ENCODE measurements at places on chromosomes 1 and 21.
A peak's percentile ranks its signal among the peaks of the same experiment; 100 is the strongest.

DNA sequence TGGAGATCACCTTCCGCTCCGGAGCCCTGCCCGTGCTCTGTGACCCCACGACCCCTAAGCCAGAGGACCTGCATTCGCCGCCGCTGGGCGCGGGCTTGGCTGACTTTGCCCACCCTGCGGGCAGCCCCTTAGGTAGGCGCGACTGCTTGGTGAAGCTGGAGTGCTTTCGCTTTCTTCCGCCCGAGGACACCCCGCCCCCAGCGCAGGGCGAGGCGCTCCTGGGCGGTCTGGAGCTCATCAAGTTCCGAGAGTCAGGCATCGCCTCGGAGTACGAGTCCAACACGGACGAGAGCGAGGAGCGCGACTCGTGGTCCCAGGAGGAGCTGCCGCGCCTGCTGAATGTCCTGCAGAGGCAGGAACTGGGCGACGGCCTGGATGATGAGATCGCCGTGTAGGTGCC lies 9.6 kb downstream of the SPATA46 start:
- no peak for DNase-seq

DNA sequence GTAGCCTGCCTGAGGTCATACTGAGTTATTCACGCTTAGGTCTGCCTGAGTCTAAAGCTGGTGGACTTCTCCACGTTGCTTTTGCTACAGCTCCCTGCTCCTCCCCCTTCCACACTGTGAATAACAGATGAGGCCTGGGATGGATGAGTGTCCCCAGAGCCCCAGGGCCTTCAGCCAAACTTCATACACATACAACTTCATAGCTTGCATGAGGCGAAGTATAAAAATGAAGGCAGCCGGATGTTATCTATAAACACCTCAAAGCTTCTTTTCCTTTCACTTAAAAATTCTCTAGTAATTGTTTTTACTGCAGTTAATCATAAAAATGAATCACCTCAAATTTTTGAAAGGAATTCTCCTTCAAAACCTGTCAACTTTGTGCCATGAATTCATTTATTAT lies 70.2 kb downstream of the DAB1 start:
- DNase-seq = no peak

DNA sequence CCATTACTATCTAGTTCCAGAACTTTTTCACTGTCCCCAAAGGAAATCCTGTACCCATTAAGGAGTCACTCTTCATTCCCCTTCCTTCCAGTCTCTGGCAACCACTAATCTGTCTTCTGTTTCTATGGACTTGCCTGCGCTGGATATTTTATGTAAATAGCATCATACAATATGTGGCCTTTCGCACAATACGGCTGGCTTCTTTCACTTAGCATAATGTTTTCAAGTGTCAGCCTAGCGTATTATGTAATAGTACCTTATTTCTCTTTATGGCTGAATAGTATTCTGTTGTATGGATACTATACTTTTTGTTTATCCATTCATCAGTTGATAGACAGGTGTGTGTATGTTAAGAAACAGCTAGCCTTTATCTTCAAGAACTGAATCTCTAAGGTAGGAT lies 14.3 kb downstream of the ATF3 start:
- DNase-seq = peak; percentile 44

DNA sequence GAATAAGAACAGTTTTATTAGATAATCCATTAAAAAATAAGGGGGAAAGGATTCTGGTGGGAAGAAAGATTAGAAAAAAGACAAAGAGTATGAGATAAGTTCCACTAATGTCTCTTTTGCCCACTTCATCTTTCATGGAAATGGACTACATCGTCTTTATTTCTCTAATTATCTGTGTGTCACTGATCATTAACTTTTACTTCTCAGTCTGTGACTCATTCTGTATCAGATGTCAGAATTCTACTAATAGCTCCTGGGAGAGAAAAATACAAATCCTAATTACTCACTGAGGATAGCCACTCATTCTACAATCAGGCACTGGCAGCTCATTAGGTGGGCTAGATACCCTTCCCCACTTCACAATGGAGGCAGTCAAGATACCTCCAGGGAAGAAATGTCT lies 41.7 kb downstream of the ILDR2 start:
- DNase-seq = no peak

DNA sequence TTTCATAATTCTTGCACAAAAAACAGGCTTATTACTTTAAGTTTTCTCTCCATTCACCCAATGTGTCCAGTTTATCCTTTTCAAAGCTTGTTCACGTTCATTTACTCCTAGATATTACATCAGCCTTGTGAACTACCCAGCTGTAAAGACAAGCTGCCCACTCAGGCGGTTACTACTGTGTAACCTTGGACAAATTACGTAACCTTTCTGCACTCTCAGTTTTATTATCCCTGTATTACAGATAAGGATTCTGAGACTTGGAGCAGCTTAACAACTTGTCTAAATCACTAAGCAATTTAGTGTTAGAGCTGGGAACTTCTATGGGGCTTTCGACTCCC lies 20.5 kb upstream of the LPAR3 start:
- DNase-seq = no peak

- DNase-seq = no peak
These were observed 17.2 kb downstream of the KCNJ15 start for GRCh38 chr21:38273745-38274542.

DNA sequence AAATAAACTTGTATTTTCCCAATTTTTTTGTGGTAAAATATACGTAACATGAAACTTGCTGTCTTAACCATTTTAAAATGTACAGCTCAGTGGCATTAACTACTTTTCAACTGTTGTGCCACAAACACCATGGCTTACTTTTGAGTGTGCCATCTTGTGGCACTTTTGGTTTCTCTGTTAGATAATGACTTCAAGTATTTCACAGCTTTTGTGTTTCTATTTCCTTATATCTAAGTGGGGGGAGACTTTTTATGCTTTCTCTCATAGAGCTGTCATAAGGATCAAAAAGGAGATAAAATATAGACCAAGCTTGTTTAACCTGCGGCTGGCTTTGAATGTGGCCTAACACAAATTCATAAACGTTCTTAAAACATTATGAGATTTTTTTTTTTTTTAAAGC lies 44.3 kb downstream of the CDC14A start:
- no peak for DNase-seq

GRCh38 chr1:27614625-27615344 lies 10.8 kb upstream of the AHDC1 start:
- no peak for DNase-seq

GRCh38 chr1:100511058-100511457 lies 26.9 kb upstream of the GPR88 start:
- DNase-seq = no peak

- DNase-seq = no peak
These were observed 422 bp upstream of the RSBN1 start for GRCh38 chr1:113812661-113813135.

DNA sequence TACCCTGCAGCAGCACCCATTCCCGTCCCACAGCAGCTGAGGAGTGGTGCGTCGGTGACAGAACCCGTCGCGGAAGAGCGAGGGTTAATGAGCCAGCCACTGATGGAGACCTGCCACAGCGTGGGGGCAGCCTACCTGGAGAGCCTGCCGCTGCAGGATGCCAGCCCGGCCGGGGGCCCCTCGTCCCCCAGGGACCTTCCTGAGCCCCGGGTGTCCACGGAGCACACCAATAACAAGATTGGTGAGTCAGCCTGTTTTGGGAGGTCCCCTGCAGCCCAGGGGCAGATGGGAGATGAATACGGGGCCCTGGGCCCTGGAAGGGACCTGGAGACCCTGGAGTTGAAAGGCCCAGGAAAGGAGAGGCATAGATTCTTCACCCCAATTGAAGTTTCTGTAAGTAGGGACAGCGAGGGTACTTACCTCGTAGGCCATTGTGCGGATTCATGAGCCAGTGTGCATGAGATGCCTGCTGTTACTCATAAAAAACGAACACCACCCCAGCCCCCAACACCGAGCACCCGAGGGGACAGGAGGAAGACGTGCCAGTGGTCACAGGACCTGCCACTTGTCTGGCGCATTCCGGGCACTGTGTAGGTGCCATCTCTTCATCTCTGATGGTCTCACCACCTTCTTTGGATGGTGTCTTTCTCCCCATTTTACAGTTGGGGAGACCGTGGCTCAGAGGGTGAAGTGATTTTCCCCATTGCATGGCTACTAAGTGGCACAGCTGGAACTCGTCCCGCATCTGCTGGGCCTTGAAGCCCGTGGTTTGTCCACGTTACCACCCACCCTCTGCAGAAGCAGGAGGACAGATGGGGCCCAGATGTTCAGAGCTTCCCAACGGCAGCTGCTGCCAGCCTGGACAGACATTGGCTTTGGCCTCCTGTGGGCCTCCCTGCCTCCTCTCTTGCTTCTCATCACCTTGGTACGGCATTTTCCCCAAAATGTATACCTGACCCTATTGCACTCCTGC lies 28.3 kb upstream of the TNFRSF1B start:
- no peak for DNase-seq

DNA sequence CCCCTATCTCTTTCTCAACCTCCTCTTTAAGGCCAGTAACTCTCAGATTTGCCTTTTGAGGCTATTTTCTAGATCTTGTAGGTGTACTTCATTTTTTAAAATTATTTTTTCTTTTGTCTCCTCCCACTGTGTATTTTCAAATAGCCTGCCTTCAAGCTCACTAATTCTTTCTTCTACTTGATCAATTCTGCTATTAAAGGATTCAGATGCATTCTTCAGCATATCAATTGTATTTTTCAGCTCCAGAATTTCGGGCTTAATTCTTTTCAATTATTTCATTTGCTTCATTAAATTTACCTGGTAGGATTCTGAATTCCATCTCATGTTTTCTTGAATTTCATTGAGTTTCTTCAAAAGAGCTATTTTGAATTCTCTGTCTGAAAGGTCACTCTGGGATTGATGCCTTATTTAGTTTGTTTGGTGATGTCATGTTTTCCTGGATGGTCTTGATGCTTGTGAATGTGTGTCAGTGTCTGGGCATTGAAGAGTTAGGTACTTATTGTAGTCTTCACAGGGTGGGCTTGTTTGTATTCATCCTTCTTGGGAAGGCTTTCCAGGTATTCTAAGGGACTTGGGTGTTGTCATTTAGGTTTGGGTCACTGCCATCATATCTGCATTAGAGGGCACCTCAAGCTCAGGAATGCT lies 3.6 kb upstream of the HHAT start:
- DNase-seq = no peak

DNA sequence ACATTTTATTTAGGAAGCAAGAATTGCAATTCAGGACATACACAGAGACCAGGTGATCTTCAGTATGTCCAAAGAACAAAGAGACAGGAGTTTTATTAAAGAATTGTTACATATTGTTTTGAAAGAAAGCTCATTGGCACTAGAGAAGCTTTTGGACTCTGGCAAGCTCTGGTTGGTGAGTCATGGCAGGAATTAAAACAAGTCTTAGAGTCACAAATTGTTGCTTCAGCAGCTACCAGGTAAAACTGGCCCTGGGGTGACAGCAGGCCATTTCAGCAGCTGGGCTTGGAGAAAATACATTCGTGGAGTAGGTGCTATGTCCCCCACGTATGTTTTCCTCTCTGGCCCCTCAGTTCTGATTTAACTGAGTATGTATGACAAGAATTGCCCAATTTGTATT lies 58.8 kb downstream of the MAP3K21 start:
- no peak for DNase-seq

DNA sequence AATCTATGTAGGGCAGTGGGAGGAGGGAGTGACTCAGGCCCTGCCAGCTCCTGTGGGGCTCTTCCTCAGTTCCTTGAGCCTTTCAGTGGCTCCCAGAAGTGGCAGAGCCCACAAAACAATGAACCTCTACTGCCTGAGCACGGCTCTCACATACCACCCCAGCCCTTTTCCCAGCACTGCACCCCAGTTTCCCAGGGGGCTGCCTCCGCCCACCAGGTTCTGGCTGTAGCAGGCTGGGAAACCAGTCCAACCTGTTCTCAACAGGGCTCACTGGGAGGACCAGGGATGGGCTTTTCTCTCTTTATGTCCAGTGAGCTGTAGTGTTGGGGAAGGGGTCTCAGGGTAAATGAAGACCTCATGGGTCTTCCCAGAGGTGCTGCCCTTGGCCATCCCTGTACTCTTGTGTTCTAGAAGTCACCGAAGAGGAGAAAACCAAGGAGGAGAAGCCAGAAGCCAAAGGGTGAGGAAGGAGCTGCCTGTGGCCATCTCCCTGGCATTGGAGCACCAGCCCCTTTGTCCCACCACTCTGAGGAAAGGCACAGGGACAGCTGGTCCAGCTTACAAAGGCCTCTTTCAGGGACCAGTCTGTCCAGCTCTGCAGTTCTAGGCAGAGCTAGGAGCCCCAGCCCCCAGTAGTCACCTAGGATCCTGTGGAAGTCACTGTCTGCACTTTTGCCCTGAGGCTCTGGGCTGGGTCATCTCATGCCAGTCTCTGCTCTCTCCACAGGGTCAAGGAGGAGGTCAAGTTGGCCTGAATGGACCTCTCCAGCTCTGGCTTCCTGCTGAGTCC lies 3.5 kb downstream of the MARCKSL1 start:
- DNase-seq = no peak

- DNase-seq = no peak
These were observed 102.7 kb upstream of the PBX1 start for GRCh38 chr1:164456272-164456671.

- no peak for DNase-seq
These were observed 92.7 kb downstream of the LRRC8C start for GRCh38 chr1:89725631-89726030.

DNA sequence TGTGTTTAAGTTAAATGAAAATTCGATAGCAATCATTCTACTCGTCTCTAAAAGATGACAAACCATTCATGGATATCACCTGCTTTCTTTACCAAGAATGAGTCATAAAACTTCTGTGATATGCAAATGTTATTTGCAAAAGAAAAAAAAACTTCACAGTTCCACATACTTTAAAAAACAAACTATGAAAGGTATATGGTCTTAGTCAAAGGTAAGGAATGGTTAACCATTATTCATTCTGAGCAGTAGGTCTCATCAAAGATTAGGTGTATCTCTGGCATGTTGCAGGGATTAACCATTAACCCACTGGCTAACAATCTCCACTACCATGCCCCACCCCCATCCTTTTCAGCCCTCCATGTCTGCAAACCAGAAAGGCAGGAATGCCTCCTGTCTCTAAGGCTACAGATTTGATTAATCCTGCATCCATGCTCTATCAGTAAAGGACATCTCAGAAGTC lies 44.4 kb downstream of the PTPN14 start:
- no peak for DNase-seq

DNA sequence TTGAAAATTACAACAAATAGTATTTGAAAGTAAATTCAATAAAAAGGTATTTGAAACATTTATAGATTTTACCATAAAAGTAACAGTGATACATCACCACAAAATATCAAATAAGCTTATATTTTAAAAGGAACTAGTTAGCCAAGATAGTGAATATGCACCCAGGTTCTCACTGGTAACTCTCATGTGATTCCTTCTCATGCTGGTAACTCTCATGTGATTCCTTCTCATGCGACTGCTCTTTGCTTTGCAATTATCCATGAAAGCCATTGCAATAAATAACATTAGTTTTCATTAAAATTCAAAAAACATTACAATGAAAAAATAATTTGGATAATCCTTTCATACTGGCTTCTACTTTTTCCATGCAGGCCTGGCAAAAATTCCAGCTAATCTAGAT lies 75.4 kb downstream of the AHCTF1 start:
- no peak for DNase-seq
